ENCODE measurements at places on chromosomes 2 and 18.

GRCh38 chr2:232981356-232981755 lies 31.7 kb downstream of the NGEF start:
- no peak for DNase-seq

DNA sequence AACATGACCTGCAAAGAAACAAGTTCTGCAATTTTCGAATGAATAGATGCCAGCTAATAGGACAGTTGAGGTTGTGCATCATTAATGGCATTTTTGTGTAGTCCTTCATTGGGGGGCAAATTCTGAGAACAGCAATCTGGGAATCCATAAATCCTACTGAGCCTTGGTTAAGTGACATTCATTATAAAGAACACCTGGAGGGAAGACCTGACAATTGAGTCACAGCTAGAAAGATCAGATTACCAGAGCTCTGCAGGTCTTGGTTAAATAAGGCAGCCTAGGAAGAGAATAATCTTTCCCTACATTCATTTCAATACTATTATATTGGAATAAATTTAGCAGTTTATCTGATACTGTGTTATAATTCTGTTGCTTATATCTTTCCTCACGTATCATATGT lies 14.3 kb downstream of the KCNH7 start:
- no peak for DNase-seq

DNA sequence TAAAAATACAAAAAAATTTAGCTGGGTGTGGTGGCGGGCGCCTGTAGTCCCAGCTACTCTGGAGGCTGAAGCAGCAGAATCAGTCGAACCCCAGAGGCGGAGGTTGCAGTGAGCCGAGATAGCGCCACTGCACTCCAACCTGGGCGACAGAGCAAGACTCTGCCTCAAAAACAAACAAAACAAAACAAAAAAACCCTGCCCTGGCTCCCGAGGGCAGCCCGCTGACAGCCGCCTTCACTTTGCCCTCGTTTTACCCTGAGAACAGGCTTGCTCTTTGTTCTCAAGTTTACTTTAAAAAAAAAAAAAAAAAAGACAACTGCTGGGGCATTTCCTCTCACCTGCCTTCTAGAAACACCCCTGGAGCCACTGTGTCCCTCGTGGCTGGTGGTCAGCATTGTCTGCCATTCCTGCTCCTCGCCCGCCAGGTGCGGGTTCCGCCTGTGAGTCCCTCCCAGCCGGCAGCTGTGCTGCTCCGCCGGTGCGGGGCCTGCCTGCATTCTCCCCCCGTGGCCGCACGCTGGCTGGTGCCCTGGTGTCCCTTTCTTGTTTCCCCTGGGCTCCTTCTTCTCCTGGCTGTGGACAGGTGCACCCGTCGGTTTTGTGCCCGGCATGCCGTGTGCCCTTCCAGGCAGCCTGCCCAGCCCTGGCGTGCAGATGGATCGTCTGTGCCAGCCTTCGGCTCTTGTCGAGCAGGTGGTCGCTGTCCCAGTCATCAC lies 105.7 kb downstream of the USP40 start:
- DNase-seq, result no peak

DNA sequence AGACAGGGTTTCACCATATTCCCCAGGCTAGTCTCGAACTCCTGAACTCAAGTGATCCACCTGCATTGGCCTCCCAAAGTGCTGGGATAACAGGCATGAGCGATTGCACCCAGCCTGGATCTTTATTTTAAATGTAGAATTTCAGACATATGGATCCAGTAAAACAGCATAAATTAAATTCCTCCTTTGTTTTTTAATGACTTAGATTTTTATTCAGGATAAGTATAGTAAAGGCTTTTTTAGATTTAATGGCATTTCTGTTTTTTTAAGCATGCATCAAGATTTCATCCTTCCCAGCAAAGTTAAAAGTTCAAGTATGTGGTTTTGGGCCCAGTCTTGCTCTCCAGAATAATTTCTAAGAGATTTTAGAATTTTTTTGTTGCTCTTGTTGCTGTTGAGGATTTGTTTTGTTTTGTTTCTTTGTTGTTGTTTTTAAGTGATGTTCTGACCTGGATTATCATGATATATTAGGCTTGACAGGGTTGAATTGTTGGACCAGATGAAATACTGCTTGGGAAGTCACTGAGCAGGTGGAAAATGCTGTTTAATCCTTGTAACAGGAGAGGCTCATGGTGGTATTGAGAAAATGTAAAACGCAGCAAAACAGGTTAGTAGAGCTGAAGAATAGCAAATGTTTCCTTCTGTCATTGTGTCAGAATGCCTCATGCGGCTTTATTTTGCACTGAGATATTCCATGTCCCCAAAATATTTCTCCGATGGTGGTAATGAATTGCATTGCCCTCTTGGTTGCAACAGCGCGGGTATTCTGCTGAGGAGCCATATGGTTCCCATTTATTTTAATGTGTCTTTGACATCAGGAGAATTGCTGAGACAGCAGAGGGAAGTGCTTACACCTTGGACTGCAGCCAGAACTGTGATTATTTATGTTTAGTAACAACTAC lies 147.9 kb downstream of the GALNT3 start:
- no peak for DNase-seq

DNA sequence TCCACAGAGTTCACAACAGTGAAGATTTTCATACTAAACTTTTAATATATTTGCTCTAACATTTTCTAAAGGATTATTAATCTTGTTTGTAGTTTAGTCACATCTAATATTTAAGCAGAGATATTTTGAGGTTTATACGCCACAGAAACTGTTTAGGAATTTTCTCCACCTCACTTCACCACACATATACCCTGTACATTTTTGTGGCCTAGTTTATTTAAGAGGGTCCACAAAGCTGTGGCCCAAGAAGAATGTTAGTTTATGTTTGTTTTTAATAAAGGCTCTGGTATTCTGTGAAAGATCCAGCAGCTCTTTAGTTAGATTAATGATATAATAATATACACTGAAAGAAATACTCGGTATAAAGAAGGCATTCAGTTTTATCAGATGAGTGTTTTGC lies 132.7 kb upstream of the TTC27 start:
- DNase-seq, result no peak

GRCh38 chr2:241031436-241032165 lies 33.2 kb downstream of the SNED1 start:
- no peak for DNase-seq

DNA sequence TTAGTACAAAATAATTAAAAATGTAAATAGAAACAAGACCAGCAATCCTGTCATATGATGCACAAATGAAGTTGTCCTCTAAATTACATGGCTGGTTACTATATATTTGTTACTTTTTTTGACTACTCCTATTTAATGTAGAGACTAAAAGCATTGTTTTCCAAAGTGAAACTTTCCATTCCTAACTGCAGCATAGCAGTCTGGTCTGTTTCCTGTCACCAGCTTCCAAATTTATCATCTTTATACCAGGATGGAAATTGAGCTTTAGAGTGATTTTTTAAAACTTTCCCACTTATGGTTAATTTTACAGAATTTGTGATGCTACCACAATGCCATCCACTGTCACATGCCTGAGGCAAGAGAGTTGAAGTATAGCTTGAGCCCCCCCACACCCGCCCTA lies 33.5 kb upstream of the RAB27B start:
- no peak for DNase-seq

- DNase-seq, result no peak
Observed at GRCh38 chr2:117885308-117885707, 70.8 kb downstream of the DDX18 start.

DNA sequence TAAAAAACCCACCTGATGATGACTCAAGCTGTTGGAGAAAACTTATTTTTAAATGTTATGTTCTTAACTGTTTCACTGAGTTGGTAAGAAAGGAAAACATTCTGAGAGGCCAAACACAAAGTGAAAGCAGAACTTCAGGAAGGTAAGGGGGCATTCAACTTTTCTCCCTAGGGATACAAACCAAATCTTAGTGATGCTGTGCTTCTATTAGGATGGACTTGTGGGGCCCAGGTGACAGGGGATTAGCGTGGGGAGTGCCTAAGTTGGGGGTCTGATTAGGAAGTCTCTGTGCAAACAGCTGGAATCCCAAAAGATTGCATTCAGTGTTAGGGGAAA lies 18.5 kb downstream of the PDCL3 start:
- no peak for DNase-seq

GRCh38 chr18:621291-622043 lies 24.7 kb downstream of the CLUL1 start:
- DNase-seq, result no peak

DNA sequence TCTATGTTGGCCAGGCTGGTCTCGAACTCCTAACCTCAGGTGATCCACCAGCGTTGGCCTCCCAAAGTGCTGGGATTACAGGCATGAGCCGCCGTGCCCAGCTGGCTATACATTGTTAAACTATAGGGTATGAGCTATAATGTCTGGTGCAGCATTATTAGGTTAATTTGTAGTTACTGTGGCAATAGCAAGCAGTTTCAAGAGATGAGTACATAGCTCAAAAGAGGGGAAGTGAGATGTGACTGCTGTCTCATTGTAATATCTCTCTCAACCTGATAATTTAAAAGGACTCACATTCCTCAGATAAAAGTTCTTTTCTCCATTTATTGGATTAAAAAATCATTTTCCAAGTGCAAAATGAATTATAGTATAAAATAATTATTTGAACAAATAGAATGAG lies 116.4 kb downstream of the INO80D start:
- DNase-seq, result no peak

DNA sequence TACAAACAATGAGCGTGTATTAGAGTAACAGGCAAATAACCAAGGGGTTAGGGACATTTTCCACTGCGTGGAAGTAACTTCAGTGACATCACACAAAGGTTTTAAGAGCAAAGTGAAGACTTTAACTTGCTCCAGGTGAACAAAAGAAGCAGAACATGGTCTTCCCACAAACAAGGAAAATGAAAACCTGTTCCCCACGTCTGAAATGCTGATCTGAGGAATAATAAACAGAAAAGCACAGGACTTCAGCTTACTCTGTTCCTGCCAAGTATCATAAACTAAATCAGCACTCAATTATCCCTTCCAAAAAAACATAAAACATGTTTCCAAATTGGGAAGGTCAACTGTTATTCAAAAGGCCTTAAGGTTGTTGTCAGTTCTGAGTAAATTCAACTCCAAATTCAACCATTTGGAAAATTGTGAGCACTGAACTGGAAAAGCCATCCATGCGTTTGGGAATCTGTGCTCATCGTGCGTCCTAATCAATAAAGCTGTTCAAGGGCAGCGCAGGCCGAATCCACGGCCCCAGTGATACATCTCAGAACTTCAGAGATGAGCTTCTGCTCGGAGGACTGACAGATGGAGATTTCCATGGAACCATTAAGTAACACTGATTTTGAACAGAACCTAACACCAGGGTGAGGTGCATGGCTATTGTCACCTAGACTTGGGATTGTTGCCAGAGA lies 7.7 kb upstream of the SNTG2 start:
- DNase-seq, result no peak

- no peak for DNase-seq
Observed at GRCh38 chr2:187586011-187586641, 31.9 kb upstream of the TFPI start.

DNA sequence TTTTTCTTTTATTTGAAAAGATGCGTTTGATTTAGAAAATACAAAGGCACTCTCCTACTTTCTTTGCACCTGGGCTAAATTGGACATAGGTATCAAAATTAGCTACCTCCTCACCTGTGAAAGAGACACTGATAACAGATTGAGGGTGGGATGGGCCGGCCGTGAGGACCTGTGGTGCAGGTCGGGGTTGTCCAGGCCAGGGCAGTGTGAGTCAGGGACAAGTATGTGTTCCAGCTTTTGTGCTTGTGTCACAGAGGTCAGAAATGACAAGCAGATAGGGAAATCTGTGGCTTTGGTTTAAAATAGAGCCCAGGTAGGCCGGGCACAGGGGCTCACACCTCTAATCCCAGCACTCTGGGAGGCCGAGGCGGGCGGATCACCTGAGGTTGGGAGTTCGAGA lies 22.6 kb downstream of the MYL12B start:
- no peak for DNase-seq

GRCh38 chr2:207482630-207483029 lies 47.1 kb upstream of the CREB1 start:
- DNase-seq, result no peak

DNA sequence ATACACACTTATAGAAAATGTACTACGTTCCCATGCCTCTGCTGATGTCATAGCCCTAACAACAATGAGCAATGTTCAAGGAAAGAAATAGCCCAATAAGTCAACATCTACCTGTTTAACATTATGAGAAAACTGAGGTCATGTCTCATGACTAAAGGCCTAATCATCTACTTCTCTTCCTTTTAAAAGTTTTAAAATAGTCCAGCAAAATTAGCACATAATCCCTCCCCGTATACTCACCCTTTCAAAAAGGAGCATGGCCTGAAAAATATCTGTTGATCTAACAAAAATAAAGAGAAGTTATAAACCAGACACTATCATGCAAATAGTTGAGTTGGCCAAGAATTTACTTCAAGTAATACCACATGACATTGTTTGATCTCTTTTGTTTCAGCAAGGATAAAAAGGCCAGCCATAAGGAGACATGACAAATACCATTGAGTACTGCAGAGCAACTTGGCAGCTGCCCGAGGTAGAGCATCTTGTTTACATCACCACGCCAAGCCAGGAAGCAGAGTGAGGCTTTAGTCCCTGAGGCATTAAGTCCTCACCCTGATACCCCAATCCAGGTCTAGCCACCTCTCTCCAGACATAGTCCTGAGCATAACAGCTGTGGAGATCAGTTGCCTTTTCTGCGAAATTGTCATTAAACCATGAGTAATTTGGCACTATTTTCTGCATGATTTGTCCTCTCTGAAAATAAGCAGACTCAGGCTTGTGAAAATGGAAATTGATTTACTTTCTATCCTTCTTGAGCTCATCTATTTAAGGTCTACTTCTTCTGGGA lies 137.4 kb upstream of the ETAA1 start:
- DNase-seq, result no peak

GRCh38 chr18:35326695-35327387 lies 17.4 kb downstream of the ZNF24 start:
- DNase-seq, result no peak

DNA sequence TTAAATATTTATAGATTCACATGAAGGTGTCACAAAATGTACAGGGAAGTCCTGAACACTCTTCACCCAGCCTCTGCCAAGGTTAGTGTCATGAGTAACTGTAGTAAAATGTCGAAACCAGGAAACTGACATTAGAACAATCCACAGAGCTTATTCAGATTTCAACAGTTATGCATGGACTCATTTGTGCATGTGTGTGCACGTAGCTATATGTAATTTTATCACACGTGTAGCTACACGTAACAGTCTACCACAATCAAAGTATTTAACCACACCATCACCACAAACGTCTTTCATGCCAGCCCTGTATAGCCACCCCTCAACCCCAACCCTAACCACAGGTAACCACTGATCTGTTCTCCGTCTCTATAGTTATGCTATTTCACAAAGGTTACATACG lies 211.7 kb upstream of the REV1 start:
- no peak for DNase-seq

GRCh38 chr18:10511236-10511635 lies 14.6 kb upstream of the NAPG start:
- DNase-seq, result no peak

GRCh38 chr2:113069676-113070605 lies 2.2 kb downstream of the IL1F10 start:
- no peak for DNase-seq

DNA sequence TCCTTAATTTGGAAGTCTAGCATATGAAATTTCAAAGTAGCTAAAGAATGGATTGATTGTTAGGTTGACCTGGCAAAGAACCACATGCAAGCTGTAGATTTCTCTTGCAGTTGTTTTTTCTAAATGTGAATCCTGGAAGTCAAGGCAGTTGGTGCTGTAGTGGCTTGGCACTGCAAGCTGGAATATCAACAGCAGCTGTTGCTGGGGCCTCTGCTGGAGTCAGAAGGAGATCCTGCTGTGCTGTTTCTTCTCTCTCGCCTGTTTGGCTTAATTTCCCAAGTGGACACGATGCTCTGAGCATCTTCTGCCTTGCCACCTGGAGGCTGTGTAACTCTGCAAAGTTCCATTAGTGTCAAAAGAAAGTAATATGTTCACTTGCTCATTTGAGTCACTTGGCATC lies 12.6 kb downstream of the PIK3C3 start:
- DNase-seq, result no peak
